ENCODE measurements at places on chromosomes 7 and 10.

- peak; percentile 90 for DNase-seq
Measured at GRCh38 chr7:66167773-66168387, 37.3 kb upstream of the TPST1 start.

DNA sequence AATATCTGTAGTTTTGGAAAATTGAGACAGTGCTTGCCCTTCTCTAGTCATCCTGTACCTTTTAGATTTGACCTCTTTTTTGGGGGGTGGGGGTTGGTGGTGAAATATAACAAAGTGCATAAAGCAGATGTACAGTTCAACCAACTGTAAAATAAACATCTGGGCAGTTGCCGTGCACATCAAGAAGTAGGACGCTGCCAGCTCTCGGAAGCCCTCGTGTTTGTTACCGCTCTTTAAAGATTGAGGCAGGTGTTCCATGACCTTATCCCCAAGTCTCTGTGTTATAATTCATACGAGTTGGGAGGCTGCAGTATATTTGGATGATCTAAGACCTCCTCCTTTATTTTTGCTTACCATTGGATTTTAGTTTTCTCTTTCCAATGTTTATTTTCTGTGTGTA lies 55.1 kb downstream of the SDK1 start:
- no peak for DNase-seq

- DNase-seq, result no peak
Measured at GRCh38 chr10:123428391-123428790, 237.8 kb upstream of the GPR26 start.

DNA sequence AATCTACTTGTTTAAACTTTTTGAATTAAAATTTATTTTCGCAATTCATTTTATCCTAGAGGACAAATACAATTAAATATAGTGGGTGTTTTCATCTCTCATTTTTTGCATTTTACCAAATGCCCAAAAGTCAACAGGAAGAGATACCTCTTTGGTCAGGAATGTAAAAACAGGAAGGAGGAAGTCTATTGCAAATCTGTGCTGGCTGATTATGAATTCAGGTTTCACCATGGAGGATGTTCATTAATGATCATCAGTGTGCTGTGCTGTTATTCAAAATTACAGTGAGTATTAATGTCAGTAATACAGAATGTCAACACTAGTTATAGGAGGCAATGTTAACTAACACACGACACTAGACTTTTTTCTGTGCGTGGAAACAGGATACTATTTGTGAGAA lies 24.7 kb downstream of the EXOC6 start:
- DNase-seq, result no peak

GRCh38 chr7:110105840-110106239 lies 985.1 kb upstream of the LRRN3 start:
- DNase-seq, result peak; percentile 46

DNA sequence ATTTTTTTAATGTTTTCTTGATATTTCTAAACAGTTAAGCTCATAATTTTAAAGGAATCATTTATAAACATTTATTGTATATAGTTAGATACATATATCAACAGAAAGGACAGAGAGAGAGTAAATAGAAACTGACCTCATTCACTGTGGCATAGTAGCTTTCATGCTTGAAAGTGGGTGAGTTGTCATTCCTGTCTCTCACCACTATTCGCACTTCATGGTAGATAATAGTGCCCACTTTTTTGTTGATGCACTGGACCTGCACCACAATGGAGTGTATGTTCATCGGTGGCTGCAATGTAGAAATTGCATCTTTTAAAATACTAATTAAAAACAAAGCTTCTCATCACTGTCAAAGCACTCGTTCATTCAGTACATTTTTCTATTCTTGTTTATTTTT lies 432.0 kb downstream of the PCDH15 start:
- no peak for DNase-seq

DNA sequence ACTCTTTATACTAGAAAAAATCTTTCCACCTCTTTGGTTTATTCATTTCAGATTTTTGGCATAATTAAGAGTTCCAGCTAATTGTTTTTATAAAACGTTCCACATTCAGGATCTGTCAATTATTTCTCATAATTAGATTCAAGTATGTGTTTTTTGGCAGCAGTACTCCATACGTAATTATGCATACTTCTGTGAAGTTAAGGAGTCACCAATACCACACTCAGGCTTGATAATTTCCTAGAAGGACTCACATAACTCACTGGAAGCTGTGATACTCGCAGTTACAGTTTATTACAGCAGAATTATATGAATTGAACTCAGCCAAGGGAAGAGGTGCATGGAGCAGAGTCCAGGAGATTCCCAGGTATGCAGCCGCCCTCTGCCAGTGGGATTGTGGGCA lies 290.5 kb upstream of the AKR1E2 start:
- DNase-seq, result peak; percentile 34

DNA sequence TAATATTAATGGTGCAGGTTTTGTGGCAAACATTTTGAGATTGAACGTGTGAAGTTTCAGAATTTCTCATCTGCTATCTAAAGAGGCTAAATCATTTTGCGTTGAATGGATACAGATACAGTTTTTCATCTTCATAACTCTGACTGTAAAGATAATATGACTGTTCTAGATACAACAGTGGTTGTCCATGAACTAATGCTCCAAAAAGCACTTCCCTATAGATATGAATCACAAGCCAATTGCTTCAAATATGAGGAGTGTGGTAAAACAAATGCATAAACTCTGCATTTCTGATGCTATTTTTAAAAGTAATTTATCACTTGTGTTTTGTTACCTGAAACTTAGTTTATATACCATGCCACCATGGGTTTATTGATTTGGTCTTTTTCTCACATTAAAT lies 750.1 kb downstream of the MAGI2 start:
- DNase-seq, result no peak

DNA sequence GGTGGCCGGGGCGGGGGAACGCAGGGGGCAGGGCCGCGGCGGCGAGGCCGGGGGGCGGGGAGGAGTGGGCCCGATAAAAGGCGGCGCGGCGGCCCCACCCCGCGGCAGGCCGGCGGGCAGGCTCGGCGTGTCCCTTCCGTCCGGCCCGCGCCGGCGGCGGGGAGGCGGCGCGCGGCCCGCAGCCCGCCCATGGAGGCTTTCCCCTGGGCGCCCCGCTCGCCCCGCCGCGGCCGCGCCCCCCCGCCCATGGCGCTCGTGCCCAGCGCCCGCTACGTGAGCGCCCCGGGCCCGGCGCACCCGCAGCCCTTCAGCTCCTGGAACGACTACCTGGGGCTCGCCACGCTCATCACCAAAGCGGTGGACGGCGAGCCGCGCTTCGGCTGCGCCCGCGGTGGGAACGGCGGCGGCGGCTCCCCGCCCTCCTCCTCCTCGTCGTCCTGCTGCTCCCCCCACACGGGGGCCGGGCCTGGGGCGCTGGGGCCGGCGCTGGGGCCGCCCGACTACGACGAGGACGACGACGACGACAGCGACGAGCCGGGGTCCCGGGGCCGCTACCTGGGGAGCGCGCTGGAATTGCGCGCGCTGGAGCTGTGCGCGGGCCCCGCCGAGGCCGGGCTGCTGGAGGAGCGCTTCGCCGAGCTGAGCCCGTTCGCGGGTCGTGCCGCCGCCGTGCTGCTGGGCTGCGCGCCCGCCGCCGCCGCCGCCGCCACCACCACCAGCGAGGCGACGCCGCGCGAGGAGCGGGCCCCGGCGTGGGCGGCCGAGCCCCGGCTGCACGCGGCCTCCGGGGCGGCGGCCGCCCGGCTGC lies at the start of gene NANOS1:
TSS of gene NANOS1 (plus strand) at position 102 of the 808 bp plus-strand sequence. CDS start at position 190, 88 bp downstream.
- peak; percentile 46 for DNase-seq

- peak; percentile 50 for DNase-seq
Measured at GRCh38 chr7:1236132-1236661, 3.5 kb downstream of the UNCX start.

- peak; percentile 50 for DNase-seq
Measured at GRCh38 chr7:50591480-50592438, 26.6 kb upstream of the DDC start.

- DNase-seq, result no peak
Measured at GRCh38 chr7:140885735-140886334, 38.9 kb downstream of the BRAF start.

Measured in NCI-H1105 treated with DMSO at 0.1 percent for 48 hours (cell line).